ENCODE measurements at places on chromosomes 4 and X.
A peak's percentile ranks its signal among the peaks of the same experiment; 100 is the strongest.

DNA sequence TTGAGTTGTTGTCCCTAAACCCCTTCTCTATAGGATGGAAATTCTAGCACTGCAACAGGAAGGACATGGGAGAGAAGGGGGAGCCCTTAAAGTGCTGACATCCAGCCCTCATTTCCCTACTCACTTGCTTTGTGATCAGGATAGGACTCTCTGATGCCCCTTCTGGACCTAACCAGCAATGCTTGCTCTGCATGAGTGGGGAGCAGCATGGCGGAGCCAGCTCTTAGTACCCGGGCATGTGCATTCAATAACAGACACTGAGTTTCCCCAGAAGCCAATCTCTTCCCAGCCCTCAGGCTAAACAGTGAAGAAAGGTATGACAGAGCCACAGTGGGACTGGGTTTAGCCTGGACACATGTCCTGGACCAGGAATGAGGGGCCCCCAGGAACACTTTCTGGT, 14.0 kb downstream of the SOD3 start:
- DNase-seq, result no peak

DNA sequence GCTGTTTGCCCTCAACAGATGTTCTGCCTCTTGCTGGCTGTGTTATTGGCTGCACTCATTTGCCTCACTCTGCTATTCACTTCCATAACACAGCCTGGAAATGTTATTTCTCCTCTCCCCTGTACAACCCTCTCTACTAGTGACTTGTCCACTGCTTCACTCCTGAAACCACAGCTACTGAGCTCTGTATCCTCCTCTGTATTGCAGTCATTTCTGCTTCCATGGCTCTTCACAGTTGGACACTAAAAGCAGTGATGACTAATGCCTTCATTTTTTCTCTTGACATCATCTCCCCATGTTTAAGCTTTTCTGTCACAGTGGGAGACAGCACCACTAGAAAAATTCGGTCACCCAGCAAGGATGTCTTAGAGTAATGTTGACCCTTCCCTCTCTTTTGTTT, 123.0 kb upstream of the PPP1R2C start:
- DNase-seq, result no peak

- DNase-seq, result no peak
These were observed 253.5 kb upstream of the GATB start for GRCh38 chr4:152014280-152014679.

- peak; percentile 38 for DNase-seq
These were observed 54.9 kb downstream of the PHOX2B start for GRCh38 chr4:41693629-41694028.
